ENCODE measurements at places on chromosomes 5 and 9.

DNA sequence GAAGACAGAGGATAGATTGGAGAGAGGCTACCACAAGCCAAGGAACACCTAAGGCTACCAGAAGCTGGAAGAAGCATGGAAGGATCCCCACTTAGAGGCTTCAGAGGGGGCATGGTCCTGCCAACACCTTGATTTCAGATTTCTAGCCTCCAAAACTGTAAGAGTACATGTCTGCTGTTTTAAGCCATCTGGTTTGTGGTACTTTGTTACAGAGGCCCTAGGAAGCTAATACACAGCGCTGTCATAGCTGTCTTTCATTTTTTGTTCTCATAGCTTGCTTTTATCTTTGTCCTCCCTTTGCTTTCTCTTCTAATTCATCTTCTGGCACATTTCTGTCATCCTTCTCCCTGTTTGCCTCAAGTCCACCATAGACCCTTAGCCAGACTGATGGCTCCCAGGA, 104.5 kb downstream of the ATP10B start:
- DNase-seq: no peak

GRCh38 chr9:126160067-126160853, 166.4 kb upstream of the MVB12B start:
- DNase-seq: no peak

GRCh38 chr9:74403581-74403980, 93.6 kb upstream of the RORB start:
- DNase-seq: no peak

- no peak for DNase-seq
Measured at GRCh38 chr9:107049803-107050184, 186.8 kb downstream of the ZNF462 start.

DNA sequence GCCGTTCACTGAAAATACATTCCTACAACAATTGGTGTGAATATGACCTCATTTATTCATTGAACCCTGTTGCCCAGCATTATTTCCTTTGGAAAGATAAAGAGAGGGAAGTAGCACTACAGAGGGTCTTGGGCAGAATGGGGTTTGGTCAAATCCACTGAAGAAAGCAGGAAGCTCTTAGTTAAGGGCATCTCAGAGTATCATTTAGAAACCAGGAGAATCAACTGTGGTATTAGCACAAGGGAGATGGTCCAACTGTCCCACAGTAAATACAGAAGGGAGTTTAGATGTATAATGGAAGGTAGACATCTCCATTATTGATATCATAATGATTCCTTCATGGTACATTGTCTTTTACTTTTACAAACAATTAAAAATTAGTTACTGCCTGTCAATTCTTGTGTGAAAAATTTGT, 47.1 kb downstream of the LIX1 start:
- no peak for DNase-seq

DNA sequence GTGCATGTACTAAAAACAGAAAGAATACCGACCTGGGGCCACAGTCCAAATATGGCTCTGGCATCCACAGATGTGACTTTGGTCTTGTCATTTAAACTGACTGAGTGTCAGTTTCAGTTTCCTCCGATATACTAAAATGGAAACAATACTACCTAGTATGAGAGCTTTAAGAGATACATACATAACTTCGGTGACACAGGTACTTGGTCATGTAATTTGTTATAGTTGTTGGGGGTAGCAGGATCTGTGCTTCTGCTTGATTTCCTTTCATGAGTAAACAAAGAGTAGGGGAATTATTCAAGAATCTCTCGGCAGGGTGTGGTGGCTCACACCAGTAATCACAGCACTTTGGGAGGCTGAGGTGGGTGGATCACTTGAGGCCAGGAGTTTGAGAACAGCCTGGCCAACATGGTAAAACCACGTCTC, 32.1 kb downstream of the MTMR12 start:
- DNase-seq: no peak

GRCh38 chr5:59007460-59008063, 424.7 kb downstream of the RAB3C start:
- no peak for DNase-seq

DNA sequence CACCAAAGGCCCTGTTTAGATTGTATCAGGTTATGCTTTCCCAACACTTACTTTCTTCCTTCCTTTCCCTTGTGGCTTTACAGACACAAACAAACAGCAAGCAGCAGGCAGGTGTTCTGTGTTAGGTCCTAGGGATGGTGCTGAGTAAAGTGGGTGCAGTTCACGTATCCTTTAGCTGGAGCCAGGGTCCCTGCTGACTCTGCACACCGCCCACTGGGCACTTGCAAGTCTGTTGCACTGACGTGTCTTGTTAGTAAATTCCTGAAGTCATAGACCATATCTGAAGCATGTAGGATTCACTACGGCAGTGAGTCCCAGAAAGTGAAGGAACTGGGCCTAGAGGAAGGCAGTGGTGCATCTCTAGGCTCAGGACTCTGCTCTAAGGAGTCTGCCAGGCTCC, 96.5 kb downstream of the DAPK1 start:
- no peak for DNase-seq

- no peak for DNase-seq
Measured at GRCh38 chr5:109249126-109249525, 160.6 kb downstream of the PJA2 start.

GRCh38 chr5:154044099-154044498, 5.3 kb downstream of the MFAP3 start:
- DNase-seq: no peak

DNA sequence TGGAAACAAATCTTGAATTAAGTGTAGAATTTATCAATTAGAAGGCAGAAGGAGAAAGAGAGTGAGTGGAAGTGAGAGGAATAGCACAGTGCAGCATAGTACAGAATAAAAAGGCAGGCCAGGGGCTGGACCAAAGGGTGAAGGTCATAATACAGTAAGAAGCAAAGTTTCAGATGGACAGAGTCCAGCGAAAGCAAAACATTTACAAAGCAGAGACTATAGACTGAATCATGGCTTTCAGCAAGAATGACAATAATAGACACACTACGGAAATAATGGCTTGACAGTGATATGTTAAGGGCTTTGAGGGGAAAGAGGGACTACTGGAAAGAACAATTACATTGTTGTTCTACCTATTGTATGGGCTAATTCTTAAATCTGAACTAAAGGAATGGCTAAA, 249.0 kb upstream of the CHD1 start:
- DNase-seq: no peak

DNA sequence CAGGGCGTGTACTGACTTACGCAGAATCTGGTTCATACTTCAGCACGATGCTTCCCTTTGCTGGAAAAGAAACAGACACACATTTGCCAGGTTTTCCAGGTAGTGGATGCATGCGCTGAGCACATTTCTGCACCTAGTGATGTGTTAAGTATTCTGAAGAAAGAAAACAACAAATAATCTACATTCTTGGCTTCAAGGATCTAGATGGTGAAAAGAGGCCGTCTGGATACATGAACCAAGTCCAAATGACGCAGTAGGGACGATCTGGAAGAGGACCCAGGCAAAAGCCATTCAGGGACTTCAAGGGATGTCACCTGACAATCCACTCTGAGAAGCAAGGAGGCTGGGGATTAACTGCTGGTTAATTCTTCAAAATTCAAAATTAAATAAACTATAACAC, 30.4 kb downstream of the NSUN2 start:
- DNase-seq: no peak

- DNase-seq: no peak
Measured at GRCh38 chr9:136705564-136705963, 6.8 kb upstream of the DIPK1B start.

GRCh38 chr5:102450313-102450990, 48.3 kb downstream of the SLCO6A1 start:
- no peak for DNase-seq

- no peak for DNase-seq
Measured at GRCh38 chr9:16954040-16954439, 83.6 kb upstream of the BNC2 start.

- DNase-seq: no peak
Measured at GRCh38 chr9:79013715-79014610, 557.8 kb upstream of the TLE4 start.

GRCh38 chr5:145978708-145979107, 42.3 kb downstream of the SH3RF2 start:
- DNase-seq: no peak

GRCh38 chr5:66727630-66728029, 131.4 kb downstream of the MAST4 start:
- DNase-seq: no peak

- no peak for DNase-seq
Measured at GRCh38 chr5:107157809-107158208, 512.9 kb downstream of the EFNA5 start.

- DNase-seq: peak; percentile 57
Measured at GRCh38 chr9:35736201-35736633, 3.8 kb downstream of the CREB3 start.

- DNase-seq: no peak
Measured at GRCh38 chr5:154940375-154940771, 500 bp upstream of the MRPL22 start.

GRCh38 chr5:176690911-176691310, 43.6 kb downstream of the TSPAN17 start:
- no peak for DNase-seq

DNA sequence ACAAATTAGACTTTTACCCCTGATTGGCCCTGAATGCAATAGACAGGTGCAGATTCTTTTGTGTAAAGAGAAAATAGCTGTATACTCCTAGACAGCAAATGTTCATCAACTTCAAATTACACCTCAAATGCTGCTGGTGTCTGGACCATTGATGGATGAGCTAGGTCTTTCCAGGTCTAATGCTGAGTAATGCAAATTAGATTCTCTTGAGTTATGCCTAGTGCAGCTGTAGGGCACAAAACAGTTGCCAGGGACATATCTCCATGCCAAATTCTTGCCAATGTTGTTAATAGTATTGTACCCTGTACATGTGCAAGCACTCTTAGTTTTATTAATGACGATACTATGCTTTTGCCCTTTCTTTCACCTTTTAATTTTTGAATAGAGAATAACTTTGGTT, 72.3 kb upstream of the CNTLN start:
- no peak for DNase-seq

GRCh38 chr5:43007911-43008362, 32.2 kb downstream of the ANXA2R start:
- peak; percentile 56 for DNase-seq

GRCh38 chr5:91177639-91178038, 205.5 kb downstream of the ARRDC3 start:
- no peak for DNase-seq

GRCh38 chr5:3317051-3317795, 278.4 kb upstream of the IRX1 start:
- no peak for DNase-seq

GRCh38 chr9:115629879-115630840, 512.2 kb upstream of the TNC start:
- no peak for DNase-seq
